ENCODE measurements at places on chromosomes 6 and 20. TPM values are rescaled to one million over a fixed set of nuclear protein-coding genes. Genes with fewer than 3 reads are reported as not detected.

NTSR1 gene
- total RNA-seq: not detected

BPIFB4 gene
- total RNA-seq: not detected

ENPP1 gene
- 0.72 TPM for total RNA-seq

RAMACL gene
- 0.72 TPM for total RNA-seq

RAB44 gene
- total RNA-seq: not detected

MAFB gene
- total RNA-seq: 1.5 TPM

CYP39A1 gene
- 2.4 TPM for total RNA-seq

IL17F gene
- total RNA-seq: not detected

CLIC5 gene
- 0.72 TPM for total RNA-seq
